Nasal cavity respiratory epithelium epithelial cell of viscerocranial mucosa (primary cell): ENCODE measurements at places on chromosomes 13 and 19. TPM values are rescaled to one million over a fixed set of nuclear protein-coding genes. Genes with fewer than 3 reads are reported as not detected.

Gene CD37
- not detected in 2 replicates for total RNA-seq

Gene GGACT
- total RNA-seq = 8.7 and 9.2 TPM in 2 replicates

Gene GPR183
- not detected in 2 replicates for total RNA-seq

Gene ZNF780A
- 6.8 and 15.9 TPM in 2 replicates for total RNA-seq

Gene PRR12
- total RNA-seq = 1.4 and 7.8 TPM in 2 replicates

Gene ZNF724
- 2.1 TPM in 2 replicates for total RNA-seq

Gene TNFSF13B
- 0.34 and 2.6 TPM in 2 replicates for total RNA-seq

Gene FFAR1
- total RNA-seq = not detected in 2 replicates

Gene COX6B1
- total RNA-seq = 88.5 and 102 TPM in 2 replicates

Gene ZNF177
- 0.68 and 2.3 TPM in 2 replicates for total RNA-seq

Gene PSG3
- not detected in 2 replicates for total RNA-seq

Gene FBXO27
- total RNA-seq = 4.6 and 7.2 TPM in 2 replicates
